ENCODE measurements at places on chromosomes 13 and 19. TPM values are rescaled to one million over a fixed set of nuclear protein-coding genes. Genes with fewer than 3 reads are reported as not detected.

Gene ZIC5
- polyA plus RNA-seq = not detected

Gene NAPSA
- polyA plus RNA-seq = 2.6 TPM

Gene ATXN8OS
- polyA plus RNA-seq = not detected

Gene ENOX1
- 0.58 TPM for polyA plus RNA-seq

GRCh38 chr19:2798733-2799132, 13.4 kb downstream of the THOP1 start:
- no peak for DNase-seq

- no peak for DNase-seq
These were observed 216.2 kb downstream of the SLC7A1 start for GRCh38 chr13:29379281-29379680.

- DNase-seq = no peak
These were observed 26.7 kb downstream of the LDLR start for GRCh38 chr19:11115895-11116446.

GRCh38 chr13:98959786-98960605, 17.9 kb downstream of the DOCK9 start:
- DNase-seq = peak; percentile 47

GRCh38 chr19:2049741-2050348, 1.2 kb downstream of the MKNK2 start:
- peak; percentile 93 for DNase-seq

DNA sequence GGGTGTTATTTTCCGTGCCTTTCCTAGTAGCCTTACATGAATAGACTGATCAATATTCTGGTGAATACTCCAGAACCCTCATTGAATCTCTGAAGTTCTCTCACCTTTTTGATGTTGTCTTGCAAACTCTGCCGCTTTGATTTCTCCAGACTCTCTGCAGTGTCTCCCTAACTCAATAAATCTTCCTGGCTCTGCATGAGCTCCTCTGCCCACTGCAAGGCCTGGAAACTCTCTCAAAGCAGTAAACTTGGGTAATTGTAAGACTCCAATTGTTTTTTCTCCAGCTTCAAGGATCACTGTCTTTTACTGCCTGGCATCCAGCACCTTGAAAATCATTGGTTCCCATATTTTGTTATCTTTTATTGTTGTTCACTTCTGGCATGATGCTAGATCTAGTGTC, 198.4 kb downstream of the GPC5 start:
- no peak for DNase-seq

GRCh38 chr13:51291341-51291740, 48.1 kb upstream of the SERPINE3 start:
- DNase-seq = peak; percentile 32
